ENCODE measurements at places on chromosomes 11 and 22.
A peak's percentile ranks its signal among the peaks of the same experiment; 100 is the strongest.

GRCh38 chr11:116932181-116932580, 94.8 kb upstream of the APOA1 start:
- DNase-seq: peak; percentile 28

GRCh38 chr22:45870011-45870410, 107.0 kb downstream of the WNT7B start:
- no peak for DNase-seq

DNA sequence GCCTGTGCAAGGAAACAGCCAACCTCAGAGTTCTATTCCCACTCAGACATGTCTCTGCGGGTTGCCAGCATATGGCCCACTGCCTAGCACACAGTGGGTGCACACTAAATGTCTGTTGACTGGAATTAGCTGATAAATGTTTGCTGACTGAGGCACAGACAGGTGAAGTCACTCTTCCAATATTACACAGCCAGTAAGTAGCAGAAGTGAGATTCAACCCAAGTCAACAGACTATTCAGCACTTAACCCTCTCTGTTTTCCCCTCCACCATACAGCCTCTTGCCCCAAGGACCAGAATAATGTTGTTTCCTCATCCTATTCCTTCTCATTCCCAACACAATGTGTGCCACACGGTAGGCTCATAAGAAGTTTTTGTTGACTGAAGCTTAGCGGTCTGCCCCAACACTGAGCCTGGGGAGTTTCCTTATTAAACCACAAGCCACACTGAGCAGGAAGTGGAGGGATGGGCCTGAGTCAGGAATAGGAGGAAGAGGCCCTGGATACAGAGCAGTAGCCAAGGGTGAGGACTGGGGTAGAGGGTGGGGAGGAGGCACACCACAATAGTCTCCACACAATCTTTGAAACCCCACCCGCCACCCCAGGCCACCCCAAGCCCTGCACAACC, 15.7 kb upstream of the IL10RA start:
- peak; percentile 43 for DNase-seq

DNA sequence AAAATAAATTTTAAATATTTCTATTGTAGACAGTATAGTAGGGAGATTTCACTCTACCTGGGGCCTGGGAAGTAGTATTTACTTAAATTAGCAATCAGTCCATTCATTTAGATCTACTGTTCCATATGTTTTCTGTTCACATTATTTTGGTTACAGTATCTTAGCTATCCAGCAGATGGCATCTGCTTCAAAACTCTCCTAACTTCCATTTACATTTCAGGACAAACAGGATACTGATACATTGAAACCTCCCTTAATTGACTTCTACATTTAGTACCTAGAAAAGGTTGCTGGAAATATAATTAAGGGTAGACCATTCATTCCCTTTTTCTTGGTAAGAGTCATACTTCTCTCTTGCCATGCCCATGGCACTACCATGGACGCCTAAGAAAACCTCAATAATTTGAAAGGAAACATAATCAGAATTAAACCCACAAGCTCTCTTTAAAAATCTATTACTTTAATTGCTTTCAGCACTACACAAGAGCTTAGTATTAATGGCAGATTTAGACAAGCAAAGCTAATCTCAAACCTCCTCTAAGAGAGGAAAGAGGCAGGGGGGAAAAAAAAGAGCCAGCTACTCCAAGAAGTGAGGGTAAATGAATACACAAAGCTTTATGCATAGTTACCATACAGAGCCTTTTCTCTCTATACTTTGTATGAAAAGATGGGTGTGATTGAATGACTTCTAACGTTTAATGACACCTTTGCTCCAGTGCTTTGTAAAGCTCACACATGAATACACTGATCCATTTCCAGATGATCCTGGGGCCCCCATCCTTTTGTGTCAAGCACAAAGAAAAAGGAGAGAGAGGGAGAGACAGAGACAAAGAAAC, 131.2 kb upstream of the MTMR2 start:
- DNase-seq: peak; percentile 32

DNA sequence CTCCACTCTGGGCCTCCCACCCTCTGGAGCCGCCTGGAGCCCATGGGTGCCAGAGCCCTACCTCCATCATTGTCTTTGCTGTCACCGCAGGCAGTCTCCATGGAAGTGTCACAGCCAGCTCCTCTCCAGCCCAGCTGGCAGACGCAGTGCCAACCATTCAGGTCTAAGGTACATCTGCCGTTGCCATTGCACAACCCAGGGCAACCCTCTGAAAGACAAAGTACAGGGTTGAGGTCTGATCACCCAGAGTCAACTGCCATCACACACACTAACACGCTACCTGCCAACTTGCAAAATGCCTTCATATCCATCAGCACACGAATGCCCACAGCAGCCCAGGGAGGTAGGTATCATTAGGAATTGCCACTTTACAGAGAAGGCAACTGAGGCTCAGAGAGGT, 196.3 kb upstream of the NARS2 start:
- no peak for DNase-seq

GRCh38 chr11:60222141-60222540, 20.8 kb downstream of the MS4A4E start:
- no peak for DNase-seq

GRCh38 chr11:78312712-78313111, 104.9 kb downstream of the GAB2 start:
- DNase-seq: no peak

Measured in immature natural killer cell (primary cell).